ENCODE measurements at places on chromosomes 11 and 22.

- DNase-seq: no peak
These were observed 47.6 kb upstream of the PPARA start for GRCh38 chr22:46102752-46103151.

DNA sequence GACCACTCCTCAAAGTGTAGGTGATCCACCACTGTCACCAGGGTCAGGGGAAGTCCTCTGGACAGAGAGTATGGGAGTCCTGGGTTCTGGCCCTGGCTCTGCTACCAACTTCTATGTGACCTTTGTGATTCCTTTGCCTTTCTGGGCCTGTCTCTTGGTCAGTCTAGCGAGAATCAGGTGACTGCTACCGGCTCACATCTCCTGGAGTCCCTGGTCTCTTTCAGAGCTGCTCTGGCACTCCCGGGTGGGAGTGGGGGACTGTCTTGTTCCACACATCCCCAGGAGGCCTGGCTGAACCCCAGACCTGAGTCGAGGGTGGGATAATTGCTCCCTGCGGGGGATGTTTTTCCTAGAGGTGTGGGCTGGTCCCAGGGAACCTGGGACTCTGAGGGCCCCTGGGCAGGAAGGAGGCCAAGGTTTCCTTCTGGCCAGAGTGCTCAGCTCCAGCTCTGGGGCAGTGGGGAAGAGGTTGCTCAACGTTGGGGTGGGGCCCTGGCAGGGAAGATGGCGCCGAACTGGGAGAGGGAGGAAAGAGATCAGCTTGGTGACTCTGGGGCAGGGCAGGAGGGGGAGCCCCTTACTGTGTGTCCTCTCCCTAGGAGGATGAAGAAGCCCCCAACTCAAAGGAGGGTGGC is 2.1 kb downstream of the SOX10 start:
- no peak for DNase-seq

DNA sequence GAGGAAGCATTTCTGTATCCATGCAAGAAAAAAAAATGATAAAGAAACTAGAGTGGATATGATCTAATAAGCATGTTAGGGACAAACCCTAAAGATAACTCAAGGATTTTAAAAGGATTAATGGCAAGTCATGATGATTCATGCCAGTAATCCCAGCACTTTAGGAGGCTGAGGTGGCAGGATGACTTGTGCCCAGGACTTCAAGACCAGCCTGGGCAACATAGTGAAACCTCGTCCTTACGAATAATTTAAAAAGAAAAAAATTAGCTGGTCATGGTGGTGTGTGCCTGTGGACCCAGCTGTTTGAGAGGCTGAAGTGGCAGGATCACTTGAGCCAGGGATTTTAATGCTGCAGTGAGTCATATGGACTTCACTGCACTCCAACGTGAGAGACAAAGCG is 145.5 kb upstream of the BLID start:
- no peak for DNase-seq

GRCh38 chr11:134584001-134584561 is 172.0 kb upstream of the B3GAT1 start:
- DNase-seq: no peak

DNA sequence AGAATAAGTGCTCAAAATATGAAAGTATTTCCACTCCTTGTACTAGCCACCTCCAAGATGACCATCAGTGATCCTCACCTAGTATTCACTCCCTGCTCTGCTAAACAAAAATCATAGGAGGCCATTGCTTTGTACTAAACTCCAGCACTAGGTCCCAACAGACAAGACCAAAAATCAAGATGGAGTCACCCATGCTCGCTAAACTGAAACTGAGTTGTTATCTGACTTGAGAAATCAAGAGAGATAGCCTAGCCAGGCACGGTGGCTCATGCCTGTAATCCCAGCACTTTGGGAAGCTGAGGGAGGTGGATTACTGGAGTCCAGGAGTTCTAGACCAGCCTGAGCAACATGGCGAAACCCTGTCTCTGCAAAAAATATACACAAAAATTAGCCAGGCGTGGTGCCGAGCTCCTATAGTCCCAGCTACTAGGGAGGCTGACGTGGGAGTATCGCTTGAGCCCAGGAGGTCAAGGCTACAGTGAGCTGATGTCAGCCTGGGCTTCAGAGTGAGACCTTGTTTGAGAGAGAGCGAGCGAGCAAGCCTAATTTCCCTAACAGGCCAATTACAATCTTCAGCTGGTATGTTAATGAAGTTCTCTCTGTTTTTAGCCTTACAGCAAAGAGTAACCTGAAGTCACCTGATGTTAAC is 9.3 kb downstream of the SEC14L6 start:
- DNase-seq: no peak

GRCh38 chr11:13145461-13145860 is 132.1 kb upstream of the BMAL1 start:
- DNase-seq: no peak

- DNase-seq: no peak
These were observed 19.5 kb downstream of the TSPAN32 start for GRCh38 chr11:2321311-2321683.

- no peak for DNase-seq
These were observed 42.7 kb upstream of the FAM181B start for GRCh38 chr11:82776377-82776776.

DNA sequence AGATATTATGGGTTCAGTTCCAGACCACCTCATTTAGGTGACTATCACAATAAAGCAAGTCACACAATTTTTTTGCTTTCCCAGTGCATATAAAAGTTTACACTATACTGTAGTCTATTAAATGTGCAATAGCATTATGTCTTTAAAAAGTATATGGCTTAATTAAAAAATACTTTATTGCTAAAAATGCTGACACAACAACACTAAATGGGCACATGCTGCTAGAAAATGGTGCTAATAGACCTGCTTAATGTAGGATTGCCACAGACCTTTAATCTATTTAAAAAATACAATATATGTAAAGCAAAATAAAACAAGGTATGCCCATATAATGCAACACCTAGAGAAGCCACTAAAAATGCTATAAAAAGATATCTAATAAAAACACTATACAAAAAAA is 27.1 kb upstream of the OR5AK2 start:
- DNase-seq: no peak

DNA sequence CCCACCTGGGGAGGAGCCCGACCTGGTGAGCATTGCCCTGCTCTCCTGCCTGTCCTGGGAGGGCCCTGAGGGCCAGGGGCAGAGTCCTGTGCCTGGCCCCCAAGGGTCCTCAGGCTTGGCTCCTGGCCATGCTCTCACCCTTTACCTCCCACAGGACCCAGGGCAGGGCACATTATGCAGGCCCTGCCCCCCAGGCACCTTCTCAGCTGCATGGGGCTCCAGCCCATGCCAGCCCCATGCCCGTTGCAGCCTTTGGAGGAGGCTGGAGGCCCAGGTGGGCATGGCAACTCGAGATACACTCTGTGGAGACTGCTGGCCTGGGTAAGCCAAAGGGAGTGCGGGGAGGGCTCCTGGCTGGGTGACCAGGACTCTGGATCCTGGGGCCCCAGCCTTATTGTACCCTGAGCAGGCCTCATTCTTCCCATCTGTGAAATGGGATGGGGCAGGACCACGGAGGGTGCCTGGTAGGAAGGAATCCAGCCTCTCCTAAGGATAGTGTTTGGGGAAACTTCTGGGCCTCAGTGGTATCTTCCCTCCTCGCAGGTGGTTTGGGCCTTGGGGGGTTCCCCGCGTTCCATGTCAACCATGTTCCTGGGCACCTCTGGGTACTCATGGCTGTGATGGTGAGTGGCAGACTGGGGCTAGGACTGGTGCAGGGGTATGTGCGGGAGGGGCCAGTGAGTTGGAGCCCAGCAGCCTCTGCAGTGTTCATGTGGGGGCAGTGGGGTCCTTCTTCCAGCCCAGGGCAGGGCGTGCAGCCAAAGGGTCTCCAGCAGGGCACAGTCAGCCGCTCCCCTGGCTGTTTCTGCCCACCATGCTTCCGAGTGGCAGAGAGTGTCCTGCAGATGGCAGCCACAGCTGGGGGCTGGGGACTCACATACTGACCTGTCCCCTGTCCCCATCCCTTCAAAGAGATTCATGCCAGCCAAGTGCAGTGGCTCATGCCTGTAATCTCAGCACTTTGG is 14.7 kb downstream of the RELT start:
- DNase-seq: no peak

DNA sequence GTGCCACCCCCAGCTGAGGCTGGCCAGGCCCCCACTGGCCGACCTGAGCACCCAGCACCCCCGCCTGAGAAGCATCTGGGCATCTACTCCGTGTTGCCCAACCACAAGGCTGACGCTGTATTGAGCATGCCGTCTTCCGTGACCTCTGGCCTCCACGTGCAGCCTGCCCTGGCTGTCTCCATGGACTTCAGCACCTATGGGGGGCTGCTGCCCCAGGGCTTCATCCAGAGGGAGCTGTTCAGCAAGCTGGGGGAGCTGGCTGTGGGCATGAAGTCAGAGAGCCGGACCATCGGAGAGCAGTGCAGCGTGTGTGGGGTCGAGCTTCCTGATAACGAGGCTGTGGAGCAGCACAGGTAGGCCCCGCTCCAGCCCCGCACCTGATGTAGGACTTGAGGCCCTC is 4.7 kb downstream of the ZBTB16 start:
- DNase-seq: no peak

DNA sequence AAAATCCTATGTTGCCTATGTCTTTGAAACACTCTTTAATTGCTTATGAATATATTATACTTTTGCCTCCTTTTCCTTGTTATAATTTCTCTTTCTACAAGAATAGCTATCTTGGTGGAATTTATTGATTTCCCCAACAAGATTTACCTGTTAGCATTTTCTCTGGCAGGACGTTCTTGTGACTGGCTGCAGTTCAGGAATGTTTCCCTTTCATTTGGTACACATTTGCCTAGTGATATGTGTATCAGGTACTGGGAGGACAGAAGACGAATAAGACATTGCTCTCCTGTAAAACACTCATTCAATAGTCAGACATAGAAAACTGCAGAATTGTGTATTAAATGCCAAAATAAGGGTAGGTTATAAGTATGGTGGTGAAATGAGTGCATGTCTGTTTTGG is 279.9 kb downstream of the FAT3 start:
- no peak for DNase-seq

DNA sequence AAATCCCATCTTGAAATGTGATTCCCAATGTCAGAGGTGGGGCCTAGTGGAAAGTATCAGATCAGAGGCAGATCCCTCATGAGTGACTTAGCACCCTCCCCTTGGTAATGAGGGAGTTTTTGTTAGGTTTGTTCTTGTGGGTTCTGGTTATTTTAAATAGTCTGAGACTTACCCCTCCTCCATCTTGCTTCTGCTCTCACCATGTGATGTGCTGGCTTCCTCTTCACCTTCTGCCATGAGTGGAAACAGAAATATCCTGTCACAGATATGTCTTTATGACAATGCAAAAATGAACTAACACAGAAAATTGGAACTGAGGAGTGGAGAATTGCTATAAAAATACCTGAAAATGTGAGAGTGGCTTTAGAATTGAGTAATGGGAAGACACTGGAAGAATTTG is 33.1 kb downstream of the TMEM225 start:
- no peak for DNase-seq

DNA sequence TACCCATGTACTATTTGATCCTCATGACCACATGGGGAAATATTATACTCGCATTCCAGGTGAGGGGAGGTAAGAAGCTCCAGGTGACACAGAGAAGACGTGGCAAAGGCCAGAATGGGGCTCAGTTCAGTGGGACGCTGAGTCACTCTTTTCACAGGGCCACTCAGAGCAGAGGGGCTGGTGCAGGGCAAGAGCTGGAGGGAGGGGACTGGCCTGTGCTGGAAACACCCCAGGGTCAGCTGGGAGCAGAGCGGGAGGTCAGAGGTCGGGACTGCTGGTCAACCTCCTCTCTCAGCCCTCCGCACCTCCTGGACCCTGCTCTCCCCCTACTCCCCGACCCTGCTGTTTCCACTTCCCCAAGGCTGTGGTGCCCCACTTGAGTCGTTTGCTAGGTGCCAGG is 12.1 kb downstream of the APOL3 start:
- DNase-seq: no peak

- DNase-seq: no peak
These were observed 206.1 kb downstream of the PGR start for GRCh38 chr11:100923555-100923954.

DNA sequence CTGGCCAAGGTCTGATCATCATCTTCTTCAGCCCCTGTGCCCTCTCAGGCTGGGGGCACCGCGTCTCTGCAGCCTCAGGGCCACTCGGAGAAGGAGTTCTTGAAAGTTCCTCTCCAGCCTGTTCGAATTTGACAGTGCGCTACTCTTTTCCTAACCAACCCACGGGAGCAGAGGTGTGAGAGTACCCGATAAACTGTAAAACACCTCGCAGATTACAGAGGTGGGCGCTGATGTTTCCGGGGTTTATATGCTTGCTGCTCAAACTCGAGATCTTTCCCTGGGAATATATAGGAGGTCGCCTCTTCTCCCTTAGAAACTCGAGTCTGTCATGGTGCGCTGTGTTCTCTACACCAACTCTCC is 515 bp downstream of the CTR9 start:
- no peak for DNase-seq

- DNase-seq: no peak
These were observed 69.1 kb downstream of the C11orf87 start for GRCh38 chr11:109490953-109491635.

DNA sequence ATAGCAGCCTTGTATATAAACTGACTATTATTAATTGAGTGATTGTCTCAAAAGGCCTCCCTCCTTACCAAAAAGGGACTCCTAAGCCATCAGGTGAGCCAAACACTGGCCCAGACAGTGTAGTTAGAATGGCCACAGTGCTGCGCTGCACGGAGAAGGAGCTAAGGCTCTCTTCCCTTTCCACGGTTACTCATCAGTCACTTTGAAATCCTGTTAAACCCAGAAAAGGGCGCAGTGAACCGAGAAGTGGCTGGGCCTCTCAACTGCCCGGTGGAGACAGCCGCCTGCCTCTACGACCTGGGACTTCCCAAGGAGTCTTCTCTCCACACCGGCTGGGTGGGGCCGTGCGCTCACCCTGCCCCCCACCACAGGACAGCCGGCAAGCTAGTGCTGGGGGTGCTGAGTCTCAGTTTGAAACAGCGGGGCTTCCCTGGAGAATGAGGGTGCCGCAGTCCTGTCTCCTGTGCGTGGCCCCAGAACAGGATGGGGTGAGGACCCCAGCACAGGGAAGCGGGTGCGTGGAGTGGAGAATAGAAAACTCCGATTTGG is 1.3 kb downstream of the MYH9 start:
- no peak for DNase-seq

DNA sequence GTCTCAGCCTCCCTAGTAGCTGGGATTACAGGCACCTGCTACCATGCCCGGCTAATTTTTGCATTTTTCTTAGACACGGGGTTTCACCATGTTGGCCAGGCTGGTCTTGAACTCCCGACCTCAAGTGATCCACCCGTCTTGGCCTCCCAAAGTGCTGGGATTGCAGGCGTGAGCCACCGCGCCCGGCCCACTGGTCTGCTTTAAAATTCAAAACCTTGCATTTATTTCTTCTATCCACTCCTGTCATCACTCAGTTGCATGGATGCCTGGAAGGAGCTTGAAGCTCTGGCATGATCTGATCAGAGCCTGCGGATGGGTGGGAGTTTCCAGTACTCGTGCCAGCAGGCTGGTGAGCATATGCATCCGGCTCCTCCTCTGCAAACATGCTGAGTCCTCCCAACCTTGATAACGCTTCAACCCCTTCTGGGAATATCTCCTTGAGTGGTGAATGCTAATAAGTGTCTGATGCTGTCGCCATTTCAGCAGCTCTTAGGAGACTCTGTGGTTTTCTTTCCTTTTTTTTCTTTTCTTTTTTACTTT is 39.6 kb downstream of the UBASH3B start:
- DNase-seq: no peak
